ENCODE measurements at places on chromosomes 7 and 10. TPM values are rescaled to one million over a fixed set of nuclear protein-coding genes. Genes with fewer than 3 reads are reported as not detected.

Gene SPDYE1
- not detected for total RNA-seq

Gene TLX1
- total RNA-seq: 14.3 TPM

Gene UNC5B
- 22.6 TPM for total RNA-seq

Gene ENTPD1
- not detected for total RNA-seq

Gene ZC3HAV1L
- total RNA-seq: 5.8 TPM

Gene HTR5A
- total RNA-seq: 0.20 TPM

Gene SEPHS1
- 51.1 TPM for total RNA-seq

Gene TCF7L2
- total RNA-seq: 5.0 TPM

Gene LRRC18
- not detected for total RNA-seq

Gene UPK3B
- 6.5 TPM for total RNA-seq

Gene NFE2L3
- 42.1 TPM for total RNA-seq

Gene OR2A1
- not detected for total RNA-seq

Gene STOX1
- total RNA-seq: 0.47 TPM

Gene IL6
- not detected for total RNA-seq

Gene ANKRD1
- not detected for total RNA-seq

Gene PILRB
- total RNA-seq: 62.6 TPM

Gene RBP3
- total RNA-seq: not detected

Gene TBC1D12
- 5.1 TPM for total RNA-seq

Gene COL28A1
- 0.39 TPM for total RNA-seq

Gene OR2A25
- not detected for total RNA-seq

Gene PRSS2
- total RNA-seq: not detected

Gene PHTF2
- 15.1 TPM for total RNA-seq

Gene RELN
- 5.7 TPM for total RNA-seq

Gene CDHR3
- 50.8 TPM for total RNA-seq

Gene KNDC1
- total RNA-seq: 7.4 TPM

Gene TM9SF3
- total RNA-seq: 99.1 TPM

Gene ASZ1
- not detected for total RNA-seq

Gene AMZ1
- total RNA-seq: 0.15 TPM

Gene LAMB4
- not detected for total RNA-seq

Gene IGFBP1
- total RNA-seq: not detected

Gene NCF1
- total RNA-seq: 0.54 TPM

Gene ZNF804B
- total RNA-seq: 0.10 TPM

Gene MYL10
- not detected for total RNA-seq

Gene PNLIPRP3
- not detected for total RNA-seq

Gene FRMD4A
- 70.6 TPM for total RNA-seq

Gene WDFY4
- total RNA-seq: not detected

Gene TAS2R16
- not detected for total RNA-seq

Gene CYP3A4
- total RNA-seq: not detected

Gene SRRM3
- 154 TPM for total RNA-seq

Gene OPALIN
- not detected for total RNA-seq

Gene NRCAM
- 120 TPM for total RNA-seq

Gene GDF2
- total RNA-seq: not detected

Data from glutamatergic neuron (in vitro differentiated cells).